ENCODE measurements at places on chromosomes 7 and 10.

DNA sequence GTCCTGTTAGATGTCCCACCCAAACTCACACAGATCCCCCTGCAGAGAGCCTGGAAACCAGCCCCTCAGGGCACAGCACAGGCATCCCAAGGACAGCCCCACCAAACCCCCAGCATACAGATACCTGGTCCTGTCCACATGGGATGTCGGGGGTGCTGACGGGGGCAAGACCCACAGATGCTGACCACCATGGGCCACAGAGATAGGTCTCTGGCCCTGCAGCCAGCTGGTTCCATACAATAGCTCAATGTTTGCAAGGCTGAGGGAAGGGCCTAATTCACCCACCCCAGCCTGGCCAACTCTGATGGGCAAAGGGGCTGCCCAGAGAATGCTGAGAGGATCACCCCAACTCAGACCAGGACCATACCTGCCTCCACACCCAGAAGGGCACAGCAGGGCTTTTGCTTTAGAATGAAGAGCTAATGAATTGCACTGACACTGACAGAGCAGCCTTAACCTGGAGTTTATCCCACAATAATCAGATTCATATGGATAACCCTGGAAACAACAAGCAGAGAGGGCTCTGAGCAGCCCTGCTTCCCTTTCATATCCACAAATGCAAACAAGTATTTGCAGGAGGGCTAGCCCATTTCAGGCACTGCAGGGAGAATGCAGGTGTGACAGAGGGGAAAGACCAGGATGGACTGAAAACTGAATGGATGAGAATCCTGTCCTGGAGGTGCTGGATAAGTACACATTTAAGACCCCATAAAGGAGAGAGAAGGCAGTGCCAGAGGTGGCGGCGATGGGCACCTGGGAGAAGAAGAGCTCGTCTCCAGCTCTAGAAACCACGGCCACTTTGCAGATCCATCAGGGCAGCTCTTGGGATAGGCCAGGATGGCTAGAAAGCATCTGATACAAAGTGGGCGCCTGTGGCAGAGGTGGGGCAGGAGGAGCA lies 126.7 kb downstream of the TNS3 start:
- DNase-seq: no peak

DNA sequence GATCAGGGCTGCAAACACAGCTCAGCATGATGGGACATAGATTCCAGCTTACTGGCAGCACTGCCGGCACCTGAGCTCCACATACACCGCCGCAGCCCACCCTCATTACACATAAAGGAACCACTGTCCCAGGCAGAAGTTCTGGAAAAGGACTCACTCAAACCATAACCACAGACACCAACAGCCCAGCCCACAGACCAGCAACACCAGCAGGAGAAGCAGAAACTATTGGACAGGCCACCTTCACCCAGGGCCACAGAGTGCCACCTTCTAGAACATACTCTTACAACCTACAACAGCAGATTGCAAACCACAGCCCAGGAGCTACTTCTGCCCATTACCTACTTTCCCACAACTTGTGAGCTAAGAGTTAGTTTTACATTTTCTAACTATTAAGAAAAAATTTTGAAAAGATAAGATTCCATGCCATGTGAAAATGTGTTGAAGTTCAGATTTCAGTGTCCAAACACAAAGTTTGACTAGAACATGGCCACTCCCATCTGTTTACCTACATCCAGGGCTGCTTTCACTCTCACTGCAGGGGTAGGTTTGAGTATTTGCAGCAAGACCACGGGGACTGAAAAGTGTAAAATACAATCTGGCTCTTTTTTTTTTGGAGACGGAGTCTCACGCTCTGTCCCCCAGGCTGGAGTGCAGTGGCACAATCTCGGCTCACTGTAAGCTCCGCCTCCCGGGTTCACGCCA lies 153.0 kb downstream of the TNS3 start:
- no peak for DNase-seq

- DNase-seq: peak; percentile 54
Observed at GRCh38 chr10:60536529-60537114, 146.9 kb upstream of the ANK3 start.

GRCh38 chr7:99171731-99172130 lies 27.8 kb upstream of the SMURF1 start:
- DNase-seq: no peak

GRCh38 chr10:114631090-114631665 lies 26.9 kb downstream of the ABLIM1 start:
- DNase-seq: no peak

- no peak for DNase-seq
Observed at GRCh38 chr10:37289833-37290464, 164.6 kb downstream of the ANKRD30A start.

GRCh38 chr10:110323503-110323902 lies 18.8 kb upstream of the SMNDC1 start:
- no peak for DNase-seq

DNA sequence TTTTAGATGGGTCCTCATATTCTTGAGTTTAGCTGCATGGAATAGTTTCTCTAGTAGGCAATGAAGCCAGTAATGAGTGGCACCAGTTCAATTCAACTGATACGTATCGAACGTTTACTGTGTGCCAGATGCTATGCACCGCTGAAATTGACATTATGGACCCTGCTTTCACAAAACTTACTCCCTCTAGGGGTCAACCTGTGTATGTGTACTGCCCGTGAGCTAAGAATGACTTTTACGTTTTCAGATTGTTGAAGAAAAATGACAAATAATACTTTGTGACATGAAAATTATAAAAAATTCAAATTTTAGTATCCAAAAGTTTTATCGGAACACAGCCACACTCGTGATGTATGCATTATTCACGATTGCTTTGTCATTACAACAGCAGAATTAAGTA lies 95.5 kb downstream of the ZMYND11 start:
- DNase-seq: no peak

DNA sequence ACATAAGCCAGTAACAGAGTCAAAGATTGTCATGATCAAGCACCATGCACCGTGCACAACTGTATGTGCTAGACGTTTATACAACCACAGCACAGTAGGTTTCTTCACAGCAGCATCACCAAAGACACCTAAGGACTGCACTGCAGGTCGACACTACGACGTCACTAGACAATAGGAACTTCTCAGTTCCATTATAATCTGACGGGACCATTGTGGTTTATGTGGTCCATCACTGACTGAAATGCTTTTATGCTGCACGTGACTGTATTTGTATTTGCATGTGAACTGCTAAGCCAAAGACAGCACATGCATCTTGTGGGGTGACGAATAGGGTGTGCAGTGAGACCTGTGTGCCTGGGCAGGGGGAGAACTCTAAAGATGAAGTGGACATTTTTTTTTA lies 164.9 kb downstream of the PARD3 start:
- DNase-seq: no peak

- no peak for DNase-seq
Observed at GRCh38 chr7:134963036-134963435, 23.3 kb upstream of the AGBL3 start.

DNA sequence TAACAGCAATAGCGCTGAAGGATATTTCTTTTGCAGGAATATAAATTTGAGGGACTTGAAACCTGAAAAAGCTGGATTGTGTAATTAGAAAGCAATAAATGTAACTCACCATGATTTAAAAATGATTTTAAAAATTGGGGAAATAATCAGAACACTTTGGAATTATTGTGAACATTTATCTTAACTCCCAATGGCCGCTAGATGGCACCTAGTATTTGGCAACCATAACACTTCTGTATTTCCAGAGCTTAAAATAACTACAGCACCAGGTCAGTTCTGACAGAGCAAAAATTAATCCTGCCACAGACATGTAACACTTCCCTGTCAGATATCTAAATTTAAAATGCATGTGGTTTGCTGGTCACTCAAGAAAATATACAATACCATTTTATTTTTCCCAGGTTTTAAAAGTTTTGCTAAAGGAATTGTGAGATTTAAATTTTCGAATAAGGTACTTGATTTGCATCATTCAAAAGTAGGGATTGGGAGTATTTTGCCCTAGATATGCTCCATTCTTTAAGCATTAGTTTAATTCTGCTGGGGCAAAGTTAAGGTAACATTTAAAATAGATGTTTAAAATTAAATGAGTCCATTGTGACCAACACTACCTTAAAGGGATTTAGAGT lies 144.5 kb downstream of the PPP1R3A start:
- DNase-seq: no peak

GRCh38 chr10:112250555-112250954 lies 32.6 kb upstream of the TECTB start:
- DNase-seq: no peak

GRCh38 chr7:74094224-74095101 lies 10.9 kb downstream of the LIMK1 start:
- DNase-seq: peak; percentile 91

GRCh38 chr10:69494626-69495558 lies 43.6 kb downstream of the TSPAN15 start:
- DNase-seq: no peak

Data from activated CD4-positive, alpha-beta T cell treated with anti-CD3 and anti-CD28 coated beads for 36 hours (primary cell).